DMS79 treated with DMSO at 0.1 percent for 48 hours (cell line): ENCODE measurements at places on chromosomes 11 and 22.

DNA sequence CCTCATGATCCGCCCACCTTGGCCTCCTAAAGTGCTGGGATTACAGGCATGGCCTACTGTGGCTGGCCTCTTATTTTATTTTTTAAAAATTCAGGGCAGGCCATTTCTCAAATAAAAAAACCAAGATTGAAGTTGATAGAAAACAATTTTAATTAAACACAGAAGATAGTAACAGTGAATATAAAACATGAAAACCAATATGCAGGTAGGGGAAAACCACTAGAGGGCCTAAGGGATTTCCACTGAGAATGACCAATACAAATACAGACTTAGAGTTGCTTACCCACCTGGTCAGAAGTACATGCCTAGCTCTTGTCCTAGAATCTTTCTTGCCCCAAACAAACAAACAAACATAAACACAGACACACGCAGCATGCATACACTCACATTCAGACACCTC is 1.7 kb upstream of the RTCB start:
- no peak for DNase-seq

DNA sequence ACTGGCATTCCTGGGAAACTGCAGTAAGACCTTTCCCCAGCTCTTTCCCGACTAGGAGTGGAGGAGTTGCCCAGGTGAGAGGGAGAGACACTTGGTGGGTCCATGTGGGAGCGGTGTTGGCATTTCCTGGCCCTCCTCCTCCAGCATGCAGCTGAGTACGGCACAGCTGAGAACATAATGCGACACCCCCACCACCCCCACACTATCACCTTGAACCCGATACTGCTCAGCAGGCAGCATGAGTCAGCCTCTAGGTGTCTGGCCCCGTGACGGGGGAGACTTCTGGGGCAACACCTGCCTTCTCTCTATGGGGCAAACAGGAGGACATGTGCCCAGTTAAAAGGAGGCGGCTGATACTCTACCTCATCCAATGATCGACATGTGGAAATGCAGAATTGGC is 64.4 kb downstream of the PKNOX2 start:
- DNase-seq: no peak

GRCh38 chr11:123408619-123409455 is 21.2 kb upstream of the GRAMD1B start:
- peak; percentile 34 for DNase-seq

DNA sequence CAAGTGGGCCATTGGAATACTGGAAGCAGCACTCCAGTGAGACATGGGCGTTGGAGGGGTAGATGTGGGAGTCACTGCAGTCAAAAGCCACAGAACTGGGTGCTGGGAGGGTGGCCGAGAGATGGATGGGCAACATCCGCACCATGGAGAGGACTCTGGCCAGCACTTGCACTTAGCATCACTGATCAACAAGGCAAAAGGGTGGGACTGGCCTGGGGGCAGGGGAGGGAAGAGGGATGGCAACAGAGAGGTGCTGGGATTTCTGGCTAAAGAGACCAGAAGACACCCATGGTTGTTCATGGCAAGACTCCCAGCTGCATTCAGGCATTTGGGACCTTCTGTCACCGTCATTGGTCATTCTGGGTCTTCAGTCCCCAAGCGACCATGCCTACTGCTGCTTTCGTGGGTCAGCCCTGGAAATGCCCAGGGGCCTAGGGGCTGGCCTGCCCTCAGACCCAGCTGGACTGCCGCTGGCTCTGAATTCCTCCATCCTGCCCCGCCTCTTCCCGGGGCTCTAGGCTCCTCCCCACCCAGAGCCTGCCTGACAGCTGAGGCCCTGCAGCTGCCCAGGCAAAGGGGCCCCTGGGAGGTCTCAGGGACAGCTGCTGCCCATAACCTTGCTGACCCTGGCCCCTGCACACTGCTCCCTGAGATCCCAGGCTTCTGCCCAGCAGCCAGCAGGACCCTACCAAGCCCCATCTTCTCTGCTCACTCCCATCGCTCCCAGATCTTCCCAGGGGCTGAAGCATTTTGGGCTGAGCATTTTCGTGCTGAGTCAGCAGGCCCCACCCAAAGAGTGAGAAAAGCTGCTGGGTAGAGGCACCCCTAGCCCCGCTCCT is 13.0 kb upstream of the CDC42EP2 start:
- no peak for DNase-seq

DNA sequence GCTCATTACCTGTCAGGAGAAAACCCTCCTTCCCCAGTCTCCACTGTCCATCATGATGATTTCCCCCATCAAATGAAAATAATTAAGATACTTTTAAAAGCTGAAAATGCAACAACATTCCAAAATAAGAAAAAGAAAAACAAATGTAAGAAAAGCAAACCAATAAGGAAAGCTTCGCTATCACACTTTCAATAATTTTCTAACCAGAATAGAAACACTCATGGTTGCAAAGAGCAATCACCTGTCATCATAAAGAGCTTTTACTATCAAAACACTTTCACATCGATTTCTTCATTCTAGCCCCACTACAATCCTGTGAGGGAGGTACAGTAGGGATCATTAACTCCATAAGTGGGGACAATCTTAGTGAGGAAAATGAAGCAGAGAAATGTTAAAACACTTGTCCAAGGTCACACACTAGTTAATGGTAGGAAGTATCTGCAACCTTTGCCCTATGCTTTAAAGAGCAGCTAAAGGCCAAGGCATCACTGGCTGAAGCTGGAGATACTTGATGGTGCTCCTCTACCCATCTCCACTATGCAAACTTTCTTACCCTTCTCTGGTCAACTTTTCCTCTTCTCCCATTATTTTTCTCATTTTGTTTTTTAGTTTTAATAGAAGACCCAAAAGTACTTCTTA is 2.6 kb downstream of the RBM4B start:
- DNase-seq: peak; percentile 69

- DNase-seq: peak; percentile 100
These were observed 167.8 kb upstream of the NARS2 start for GRCh38 chr11:78742430-78742829.

DNA sequence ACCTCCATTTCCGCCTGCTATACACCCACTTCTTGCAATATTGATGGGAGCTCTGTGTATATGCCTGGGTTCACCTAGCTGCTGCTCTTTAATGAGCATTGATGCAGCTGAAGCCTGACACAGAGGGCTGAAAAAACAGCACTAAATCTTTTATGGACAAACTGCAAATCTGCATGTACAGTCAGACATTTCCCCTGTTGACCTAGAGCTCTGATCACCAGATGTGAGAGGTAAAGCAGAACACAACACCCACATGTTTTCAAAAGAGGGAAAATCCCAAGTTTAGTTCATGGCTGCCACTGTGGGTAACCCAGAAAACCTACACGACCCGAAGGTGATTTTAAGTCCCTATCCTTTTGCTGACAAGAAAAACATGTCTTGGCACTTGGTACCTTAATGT is 303.0 kb upstream of the PITPNB start:
- no peak for DNase-seq

DNA sequence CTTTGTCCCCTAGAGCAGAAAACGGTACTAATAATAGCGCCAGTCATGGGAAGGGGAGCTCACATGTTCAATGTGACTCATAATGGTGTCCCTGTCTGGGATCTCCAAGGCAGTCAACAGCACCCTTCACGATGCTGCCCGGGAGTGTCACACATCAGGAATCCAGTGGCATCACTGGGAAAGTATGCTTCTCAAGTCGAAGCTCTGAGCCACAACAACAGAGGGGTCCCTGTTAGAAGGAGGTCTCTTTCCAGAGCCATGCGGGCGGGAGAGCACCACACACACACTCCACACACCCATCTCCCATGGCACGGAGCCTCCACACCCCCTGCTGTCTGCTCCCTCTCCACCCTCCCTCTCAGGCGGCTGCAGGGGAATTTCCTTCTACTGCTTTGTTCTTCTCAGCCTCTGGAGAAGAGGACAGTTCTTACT is 119.7 kb downstream of the ETS1 start:
- no peak for DNase-seq

DNA sequence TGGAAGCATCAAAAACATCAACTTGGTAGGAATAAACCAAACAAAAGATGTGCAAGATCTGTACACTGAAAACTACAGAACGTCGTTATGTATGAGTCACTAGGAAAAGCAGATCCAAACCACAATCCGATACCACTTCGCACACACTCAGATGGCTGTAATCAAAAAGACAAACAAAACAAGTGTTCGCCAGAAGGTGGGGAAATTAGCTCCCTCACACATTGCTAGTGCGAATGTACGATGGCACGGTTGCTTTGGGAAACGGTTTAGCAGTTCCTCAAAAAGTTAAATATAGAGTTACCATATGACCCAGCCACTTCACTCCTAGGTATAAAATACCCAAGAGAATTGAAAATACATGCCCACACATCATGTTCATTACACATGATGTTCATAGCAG is 14.8 kb upstream of the CARD10 start:
- no peak for DNase-seq

DNA sequence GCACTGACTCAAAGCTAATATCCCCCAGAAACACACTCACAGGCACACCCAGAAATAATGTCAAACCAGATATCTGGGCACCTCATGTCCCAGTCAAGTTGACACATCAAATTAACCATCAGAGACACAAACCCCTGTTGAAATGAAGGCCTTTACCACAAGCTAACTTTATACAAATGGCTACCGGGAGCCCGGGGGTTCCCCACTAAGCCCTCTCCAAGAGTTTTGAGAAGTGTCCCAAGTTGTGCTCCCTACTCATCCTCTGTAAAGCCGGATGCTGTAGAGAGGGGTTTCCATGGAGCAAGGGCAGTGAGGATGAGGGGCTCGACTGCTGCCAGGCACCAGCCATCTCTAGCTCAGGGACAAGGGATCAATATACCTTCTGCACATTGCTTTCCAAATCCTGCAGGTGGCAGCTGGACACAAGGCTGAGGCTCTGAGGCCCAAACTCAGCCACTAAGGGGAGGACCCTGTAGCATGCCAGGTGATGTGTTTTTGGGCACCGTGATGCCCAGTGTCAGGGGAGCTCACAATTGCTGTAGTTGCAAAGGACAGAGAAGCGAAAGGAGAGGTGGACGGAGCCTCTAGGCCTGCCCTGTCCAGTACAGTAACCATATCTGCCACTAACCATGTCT is 145.7 kb downstream of the TTC17 start:
- no peak for DNase-seq

- DNase-seq: peak; percentile 46
These were observed 10.7 kb upstream of the CTSF start for GRCh38 chr11:66579017-66579606.

DNA sequence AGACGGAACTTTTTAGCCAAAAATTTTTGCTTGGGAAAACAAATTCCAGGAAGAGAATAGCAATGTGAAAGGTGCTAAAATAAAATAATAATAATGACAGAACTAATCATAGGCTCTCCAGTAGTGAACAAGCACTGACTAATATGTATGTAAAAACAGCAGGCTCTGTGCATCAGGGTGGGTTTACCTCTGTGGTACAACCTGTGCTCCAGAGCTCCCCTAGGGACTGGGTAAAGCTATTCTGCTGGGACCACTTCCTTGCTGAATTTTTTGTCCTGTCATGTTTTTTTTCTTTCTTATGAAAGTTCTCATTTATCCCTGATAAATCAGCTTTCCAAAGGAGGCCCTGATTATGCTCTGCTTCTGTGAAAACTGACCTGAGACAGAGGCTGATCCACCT is 18.8 kb downstream of the LUZP2 start:
- DNase-seq: no peak

DNA sequence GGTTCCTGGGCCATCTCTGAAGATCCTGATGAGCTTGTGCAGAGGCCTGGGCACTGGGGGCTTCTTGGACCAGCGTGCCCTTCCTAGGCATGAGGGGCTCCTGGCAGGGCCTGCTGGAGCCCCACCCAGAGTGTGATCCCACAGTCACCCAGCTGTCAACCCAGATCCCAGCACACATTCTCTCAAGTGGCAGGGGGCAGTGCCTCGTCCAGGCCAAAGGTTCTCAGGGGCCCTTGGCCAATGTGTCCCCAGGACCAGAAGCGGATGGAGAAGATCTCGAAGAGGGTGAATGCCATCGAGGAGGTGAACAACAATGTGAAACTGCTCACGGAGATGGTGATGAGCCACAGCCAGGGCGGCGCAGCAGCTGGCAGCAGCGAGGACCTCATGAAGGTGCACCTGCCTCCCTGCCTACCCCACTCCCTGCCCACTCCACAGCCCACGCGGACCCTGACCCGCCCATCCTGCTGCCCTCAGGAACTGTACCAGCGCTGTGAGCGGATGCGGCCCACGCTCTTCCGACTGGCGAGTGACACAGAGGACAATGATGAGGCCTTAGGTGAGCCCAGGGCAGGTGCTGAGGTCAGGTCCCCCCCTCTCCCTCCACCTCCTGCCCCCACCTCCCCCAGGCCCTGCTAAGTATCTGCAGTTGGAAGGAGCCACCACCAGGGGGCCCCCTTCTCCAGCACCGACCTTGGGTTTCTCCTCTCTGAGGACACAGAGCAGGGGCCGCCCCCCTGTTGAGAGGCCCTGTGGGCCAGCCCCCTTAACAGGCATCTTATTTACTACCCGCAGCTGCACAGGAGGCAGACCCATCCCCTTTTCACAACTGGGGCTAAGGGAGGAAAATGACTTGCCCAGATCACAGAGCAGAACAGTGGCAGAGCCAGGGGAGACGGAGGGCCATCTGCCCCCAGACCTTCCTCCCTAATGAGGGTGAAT is 14.7 kb downstream of the GGA1 start:
- no peak for DNase-seq

GRCh38 chr11:128893578-128894285 is 2.6 kb downstream of the KCNJ5 start:
- DNase-seq: peak; percentile 72

DNA sequence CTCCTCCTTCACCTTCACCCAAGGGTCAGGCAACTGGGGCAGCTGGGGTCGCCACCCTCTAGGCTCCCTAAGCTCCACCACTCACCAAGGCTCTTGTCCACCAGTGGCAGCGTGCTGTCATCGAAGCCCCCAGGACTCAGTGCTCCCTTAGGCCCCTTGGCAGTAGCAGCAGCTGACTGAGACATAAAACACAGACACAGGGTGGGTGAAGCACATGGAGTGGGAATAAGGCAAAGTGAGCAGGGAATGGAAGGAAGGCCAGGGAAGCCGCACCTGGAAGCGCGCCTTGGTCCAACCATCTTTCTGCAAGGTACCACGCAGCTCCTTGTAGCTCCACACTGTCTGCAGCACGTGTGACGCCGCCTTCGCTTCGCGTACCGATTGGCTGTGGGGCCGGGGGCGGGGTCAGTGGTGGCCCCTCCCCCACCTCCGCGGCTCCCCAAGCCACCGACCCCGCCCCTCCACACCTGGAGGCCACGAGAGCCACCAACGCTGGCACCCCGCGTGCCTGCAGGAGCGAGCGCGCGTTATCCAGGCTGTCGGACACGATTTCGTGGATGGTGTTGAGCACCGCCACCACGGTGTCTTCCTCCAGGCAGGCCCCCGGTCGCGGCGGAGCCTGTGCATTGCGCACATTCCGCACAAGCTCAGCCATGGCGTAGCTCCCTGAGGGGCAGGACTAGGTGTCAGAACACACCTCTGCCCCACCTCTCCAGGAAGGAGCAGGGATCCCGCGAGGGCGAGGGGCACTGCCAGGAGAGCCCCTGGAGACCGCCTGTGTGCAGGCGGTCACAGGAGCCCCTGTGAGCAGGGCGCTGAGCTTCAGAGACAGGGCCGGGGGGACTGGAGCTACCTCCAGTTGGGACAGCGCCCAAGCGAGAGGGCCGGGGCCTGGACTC is 31.3 kb upstream of the TXNRD2 start:
- DNase-seq: no peak
